Skin of body (tissue), 3 donors: ENCODE measurements at places on chromosomes 4 and X. TPM values are rescaled to one million over a fixed set of nuclear protein-coding genes. Genes with fewer than 3 reads are reported as not detected.

The LRRC66 gene
- 0.20 TPM for total RNA-seq

The BRS3 gene
- not detected for total RNA-seq

The GPR143 gene
- 1.6 TPM for total RNA-seq

The LAMP2 gene
- 102 TPM for total RNA-seq

The TEX11 gene
- not detected for total RNA-seq

The CXCL6 gene
- total RNA-seq = 0.10 TPM

The SLC9A7 gene
- total RNA-seq = 4.1 TPM

The ANOS1 gene
- total RNA-seq = 15.9 TPM

The DGAT2L6 gene
- 12.4 TPM for total RNA-seq

The FAM200B gene
- 20.3 TPM for total RNA-seq

The TKTL1 gene
- 0.30 TPM for total RNA-seq

The ELOVL6 gene
- 28.4 TPM for total RNA-seq

The PDGFC gene
- 32.6 TPM for total RNA-seq

The IQSEC2 gene
- total RNA-seq = 6.6 TPM

The HHIP gene
- 3.6 TPM for total RNA-seq

The MGAT4D gene
- total RNA-seq = not detected

The USP17L19 gene
- not detected for total RNA-seq

The SAP30 gene
- 10.9 TPM for total RNA-seq

The ARHGAP24 gene
- total RNA-seq = 78.8 TPM

The SLC16A2 gene
- 7.2 TPM for total RNA-seq

The ADH7 gene
- total RNA-seq = 1.3 TPM

The USP17L26 gene
- not detected for total RNA-seq

The PDGFRA gene
- total RNA-seq = 138 TPM

The TBX22 gene
- total RNA-seq = not detected

The GSX2 gene
- not detected for total RNA-seq
